ENCODE measurements at places on chromosomes 11 and 22. TPM values are rescaled to one million over a fixed set of nuclear protein-coding genes. Genes with fewer than 3 reads are reported as not detected.

DNA sequence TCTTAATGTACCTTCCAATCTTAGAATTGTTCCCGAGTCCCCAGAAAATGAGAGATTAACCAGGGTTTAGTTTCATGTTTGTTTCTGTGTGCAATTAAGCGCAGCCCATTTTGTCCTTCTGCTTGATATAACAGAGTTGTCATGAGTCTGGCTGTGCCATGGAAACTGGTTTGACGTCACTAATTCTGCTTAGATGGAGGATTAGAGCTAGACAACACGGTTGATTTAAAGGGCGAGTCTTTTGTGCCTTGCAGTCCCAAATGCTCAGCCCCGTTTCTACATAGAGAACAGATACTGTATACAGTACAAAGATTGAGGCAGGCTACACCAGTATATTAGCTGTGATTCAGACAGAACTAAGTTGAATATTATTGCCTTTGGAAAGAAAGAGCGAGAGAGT lies 45.5 kb upstream of the ALKBH3 start:
- H3K36me3 ChIP-seq = peaks cover 10% of the 10 kb centered on the region
- no peak overlapping the region for H3K27ac ChIP-seq
- no peaks in the 10 kb centered on the region for H3K27me3 ChIP-seq
- no peak overlapping the region for H3K4me3 ChIP-seq
- peaks cover 3% of the 10 kb centered on the region for H3K4me1 ChIP-seq

Gene ENTHD1
- total RNA-seq = 0.21 TPM

DNA sequence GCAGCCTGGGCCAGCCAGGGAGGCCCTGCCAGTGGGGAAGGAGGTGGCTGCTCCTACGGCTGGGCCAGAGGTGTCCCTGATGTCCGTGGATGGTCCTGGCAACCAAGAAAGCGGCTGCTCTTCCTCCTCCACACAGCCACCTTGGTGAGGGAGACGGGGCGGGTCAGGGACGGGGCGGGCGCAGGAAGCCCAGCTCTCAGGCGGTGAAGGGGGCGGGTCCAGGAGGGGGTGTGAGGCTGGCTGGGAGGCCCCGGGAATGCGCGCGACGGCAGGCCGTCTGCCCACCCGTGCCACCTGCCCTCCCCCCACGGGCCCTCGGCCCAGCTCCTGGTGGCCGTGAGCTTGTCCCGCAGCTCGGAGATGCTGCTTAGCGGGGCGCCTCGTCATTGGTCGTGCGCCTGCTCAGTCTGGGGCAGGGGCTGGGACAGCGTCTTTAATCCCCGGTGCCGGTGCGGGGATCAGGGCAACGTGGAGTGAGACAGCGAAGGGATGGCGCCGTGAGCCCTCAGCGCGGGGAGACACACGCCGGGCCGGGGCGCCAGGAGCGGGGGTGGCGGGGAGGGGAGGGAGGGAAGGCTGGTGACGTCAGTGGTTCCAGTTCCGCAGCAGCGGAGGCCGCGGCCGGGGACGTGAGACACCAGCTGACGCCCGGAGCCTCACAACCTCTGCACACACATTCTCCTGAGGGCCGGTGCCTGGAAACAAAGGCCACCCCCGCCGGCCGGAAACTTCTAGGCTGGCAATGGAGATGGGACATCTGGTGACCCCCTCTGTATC lies 6.7 kb upstream of the BRSK2 start:
- H3K4me1 ChIP-seq = peaks cover 13% of the 10 kb centered on the region
- peak overlapping the region; percentile 25 for H3K27ac ChIP-seq
- DNase-seq = peak; percentile 66
- peaks cover 24% of the 10 kb centered on the region for H3K27me3 ChIP-seq
- H3K36me3 ChIP-seq = no peaks in the 10 kb centered on the region
- peak overlapping the region; percentile 67 for H3K4me3 ChIP-seq

DNA sequence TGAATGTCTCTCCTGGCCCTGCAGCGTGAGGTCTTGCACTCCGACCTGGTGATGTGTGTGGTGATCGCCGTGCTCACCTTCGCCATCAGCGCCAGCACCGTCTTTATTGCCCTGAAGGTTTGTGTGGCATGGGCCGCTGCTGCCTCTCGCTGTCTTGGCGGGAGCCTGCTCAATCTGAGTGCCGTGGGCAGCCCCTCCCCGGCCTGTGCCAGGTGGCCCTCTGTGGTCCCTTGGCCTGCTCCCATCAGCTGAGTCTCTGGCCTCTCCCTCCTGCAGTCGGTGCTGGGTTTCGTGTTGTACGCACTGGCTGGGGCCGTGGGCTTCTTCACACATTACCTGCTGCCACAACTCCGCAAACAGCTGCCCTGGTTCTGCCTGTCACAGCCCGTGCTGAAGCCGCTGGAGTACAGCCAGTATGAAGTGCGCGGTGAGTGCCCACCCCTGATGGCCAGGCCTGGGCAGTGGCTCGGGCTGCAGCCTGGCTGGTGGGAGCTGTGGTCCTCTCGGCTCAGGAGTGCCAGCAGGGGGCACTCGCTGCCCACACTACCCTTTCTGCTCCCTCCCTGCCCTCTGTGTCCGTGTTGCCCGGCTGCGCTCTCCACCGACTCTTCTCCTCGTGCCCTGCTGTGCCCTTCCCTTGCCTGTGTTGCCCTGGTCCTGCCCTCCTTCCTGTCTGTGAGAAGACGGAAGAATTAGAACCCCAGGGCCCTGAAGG lies 10.2 kb downstream of the PCNX3 start:
- H3K4me1 ChIP-seq = peaks cover 4% of the 10 kb centered on the region
- H3K27me3 ChIP-seq = no peaks in the 10 kb centered on the region
- no peak overlapping the region for H3K27ac ChIP-seq
- DNase-seq = peak; percentile 62
- H3K4me3 ChIP-seq = no peak overlapping the region
- H3K36me3 ChIP-seq = peaks cover 29% of the 10 kb centered on the region

Gene NAP1L4
- total RNA-seq = 354 TPM

GRCh38 chr22:28443526-28443876 lies 236.1 kb downstream of the TTC28 start:
- H3K4me1 ChIP-seq = peaks cover 24% of the 10 kb centered on the region
- no peaks in the 10 kb centered on the region for H3K36me3 ChIP-seq
- DNase-seq = peak; percentile 36
- H3K27me3 ChIP-seq = peaks cover 16% of the 10 kb centered on the region

DNA sequence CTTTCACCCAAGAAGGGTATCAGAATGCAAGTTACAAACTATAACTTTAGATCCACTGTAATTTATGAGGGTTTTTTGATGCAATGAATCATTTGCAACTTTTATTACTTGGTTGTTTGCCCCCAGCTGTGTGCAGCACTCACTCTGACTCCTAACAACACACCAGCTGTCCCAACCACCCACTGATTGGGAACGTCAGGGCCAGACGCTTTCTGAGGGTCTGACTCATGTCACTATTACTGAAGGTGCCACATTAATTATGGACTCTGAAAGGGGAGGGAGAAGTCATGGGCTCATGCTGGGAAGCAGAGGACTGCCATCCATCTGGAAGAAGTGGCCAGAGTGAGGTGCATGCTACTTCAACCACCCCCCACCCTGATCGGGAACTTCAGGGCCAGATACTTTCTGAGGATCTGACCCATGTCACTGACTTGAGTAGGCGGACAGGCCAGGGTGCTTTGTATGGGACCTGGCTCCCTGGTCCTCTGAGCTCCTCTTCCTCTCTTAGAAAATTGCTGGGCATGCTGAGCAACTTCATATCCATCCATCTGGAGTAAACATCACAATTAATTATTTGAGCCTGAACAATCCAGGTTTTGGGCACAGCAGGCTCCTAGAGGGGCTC lies 44.9 kb upstream of the DRD2 start:
- no peak for DNase-seq
- peaks cover 10% of the 10 kb centered on the region for H3K27me3 ChIP-seq
- H3K4me1 ChIP-seq = no peaks in the 10 kb centered on the region

GRCh38 chr11:129769059-129769458 lies 46.6 kb upstream of the TMEM45B start:
- H3K27me3 ChIP-seq = peaks cover 13% of the 10 kb centered on the region
- H3K4me1 ChIP-seq = peaks cover 2% of the 10 kb centered on the region
- no peak overlapping the region for H3K4me3 ChIP-seq
- H3K36me3 ChIP-seq = no peaks in the 10 kb centered on the region

DNA sequence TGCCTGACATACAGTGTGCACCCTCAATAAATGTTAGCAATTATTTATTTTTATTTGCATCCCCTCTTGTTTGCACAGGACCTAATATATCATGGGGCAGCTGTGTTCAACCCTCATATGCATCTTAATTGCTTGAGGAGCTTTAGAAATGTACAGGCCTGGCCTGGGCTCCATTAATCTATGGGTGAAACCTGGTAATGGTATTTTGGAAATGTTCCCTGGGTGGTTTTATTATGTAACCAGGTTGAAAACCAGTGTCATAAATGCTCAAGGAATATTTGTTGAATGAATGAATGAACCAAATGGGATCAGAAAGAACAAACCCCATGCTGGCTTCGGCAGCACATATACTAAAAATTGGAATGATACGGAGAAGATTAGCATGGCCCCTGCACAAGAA lies 84.0 kb upstream of the PICALM start:
- H3K36me3 ChIP-seq = no peaks in the 10 kb centered on the region
- no peak overlapping the region for H3K4me3 ChIP-seq
- DNase-seq = no peak
- H3K4me1 ChIP-seq = peaks cover 31% of the 10 kb centered on the region
- no peaks in the 10 kb centered on the region for H3K27me3 ChIP-seq

- no peak overlapping the region for H3K4me3 ChIP-seq
- no peaks in the 10 kb centered on the region for H3K27me3 ChIP-seq
- no peak overlapping the region for H3K27ac ChIP-seq
These were observed 15.6 kb upstream of the RTN4R start for GRCh38 chr22:20283674-20284066.

DNA sequence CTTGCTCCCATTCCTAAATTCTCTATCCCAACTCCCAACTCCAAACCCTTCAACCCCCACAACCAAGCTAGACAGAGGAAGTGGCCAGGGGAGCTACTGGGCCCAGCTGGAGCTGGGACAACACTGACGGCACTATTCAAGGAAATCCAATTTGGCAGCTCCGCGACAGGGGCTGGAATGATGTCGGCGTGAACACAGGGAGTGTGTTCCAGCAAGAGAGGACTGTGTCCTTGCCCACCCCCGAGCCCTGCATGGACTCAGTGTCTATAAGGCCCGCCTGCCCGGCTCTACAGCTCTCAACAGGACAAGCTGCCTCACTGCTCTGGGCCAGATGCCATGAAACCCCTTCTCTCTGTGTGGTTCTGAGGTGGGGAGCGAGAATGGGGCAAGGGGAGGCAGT lies 11.3 kb downstream of the PCSK7 start:
- no peak for DNase-seq
- H3K36me3 ChIP-seq = peaks cover 72% of the 10 kb centered on the region
- H3K27me3 ChIP-seq = no peaks in the 10 kb centered on the region
- no peak overlapping the region for H3K4me3 ChIP-seq
- peak overlapping the region; percentile 51 for H3K27ac ChIP-seq

DNA sequence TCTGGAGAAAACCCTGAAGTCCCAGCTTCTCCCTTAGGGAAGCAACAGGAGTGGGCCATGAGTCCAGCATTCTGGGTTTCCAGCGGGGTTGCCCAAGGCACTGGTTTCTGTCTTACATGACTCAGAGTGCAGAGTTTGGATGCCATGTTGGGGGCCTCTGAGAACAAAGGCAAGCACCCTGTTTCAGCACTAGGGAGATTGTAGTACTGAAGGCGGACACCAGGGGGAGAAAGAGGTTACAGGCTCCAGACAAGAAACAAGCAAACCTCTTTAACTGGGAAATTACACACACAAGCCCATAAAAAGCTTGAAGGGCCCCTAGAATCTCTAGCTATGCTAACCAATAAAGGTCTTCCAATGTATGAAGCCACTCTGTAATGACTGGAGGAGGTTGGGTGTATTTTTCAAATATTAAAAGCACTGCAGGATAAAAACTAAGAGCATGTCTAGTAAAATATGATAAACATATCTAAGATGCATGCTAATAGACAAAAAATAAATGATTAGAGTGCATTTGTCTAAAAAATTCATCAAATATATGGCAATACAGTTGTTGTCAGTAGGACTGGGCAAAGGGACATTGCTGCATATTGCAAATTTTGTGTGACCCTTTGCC lies 7.1 kb downstream of the MS4A6E start:
- peaks cover 11% of the 10 kb centered on the region for H3K27me3 ChIP-seq
- DNase-seq = peak; percentile 68
- no peak overlapping the region for H3K27ac ChIP-seq

Gene ELF5
- total RNA-seq = not detected
